NCI-H1694 (cell line): ENCODE measurements at places on chromosomes 1 and 21.

DNA sequence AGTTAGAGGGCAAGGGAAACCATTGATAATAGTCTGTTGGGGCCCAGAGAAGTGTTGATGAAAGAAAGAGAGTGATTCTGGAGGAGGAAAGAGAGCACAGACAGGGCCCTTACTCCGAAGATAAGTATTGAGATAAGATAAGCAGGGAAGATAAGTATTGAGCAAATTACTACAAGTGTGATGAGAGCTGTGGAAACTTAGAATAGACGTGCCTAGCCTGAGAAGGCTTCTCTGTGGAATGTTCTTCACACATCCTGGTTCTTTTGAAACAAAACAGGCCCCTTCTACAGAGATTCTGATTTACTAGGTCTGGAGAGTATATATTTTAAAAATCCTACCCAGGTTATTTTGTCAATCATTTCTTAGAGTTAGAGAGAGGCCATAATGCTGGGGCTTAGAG is 26.4 kb downstream of the FNBP1L start:
- no peak for DNase-seq

- DNase-seq: no peak
Observed at GRCh38 chr1:31467005-31467674, 54.1 kb downstream of the SERINC2 start.

GRCh38 chr1:225654277-225654597 is 1.3 kb upstream of the ENAH start:
- DNase-seq: no peak

DNA sequence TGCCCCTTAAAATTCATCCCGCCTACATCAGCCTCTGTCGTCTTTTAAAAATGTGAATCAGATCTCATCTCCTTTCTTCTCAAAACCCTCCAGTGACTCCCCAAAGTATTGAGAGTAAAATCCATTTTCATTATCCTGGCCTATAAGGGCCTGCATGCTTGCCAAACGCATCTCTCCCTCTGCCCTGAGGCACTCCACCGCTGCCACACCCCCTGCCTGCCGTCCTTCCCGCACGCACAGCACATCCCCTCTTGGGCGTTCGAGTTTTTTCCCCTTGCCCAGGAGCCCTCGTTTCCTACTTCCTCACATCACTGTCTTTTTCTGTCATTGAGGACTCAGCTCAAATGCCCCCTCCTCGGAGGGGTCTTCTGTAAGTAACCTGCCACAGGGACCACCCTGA is 53.3 kb upstream of the MTR start:
- DNase-seq: no peak

- DNase-seq: peak; percentile 63
Observed at GRCh38 chr1:33133478-33134105, 48.3 kb downstream of the TRIM62 start.

- no peak for DNase-seq
Observed at GRCh38 chr1:59052166-59052590, 244.7 kb upstream of the FGGY start.

GRCh38 chr1:158942490-158942889 is 11.1 kb downstream of the PYHIN1 start:
- DNase-seq: no peak

DNA sequence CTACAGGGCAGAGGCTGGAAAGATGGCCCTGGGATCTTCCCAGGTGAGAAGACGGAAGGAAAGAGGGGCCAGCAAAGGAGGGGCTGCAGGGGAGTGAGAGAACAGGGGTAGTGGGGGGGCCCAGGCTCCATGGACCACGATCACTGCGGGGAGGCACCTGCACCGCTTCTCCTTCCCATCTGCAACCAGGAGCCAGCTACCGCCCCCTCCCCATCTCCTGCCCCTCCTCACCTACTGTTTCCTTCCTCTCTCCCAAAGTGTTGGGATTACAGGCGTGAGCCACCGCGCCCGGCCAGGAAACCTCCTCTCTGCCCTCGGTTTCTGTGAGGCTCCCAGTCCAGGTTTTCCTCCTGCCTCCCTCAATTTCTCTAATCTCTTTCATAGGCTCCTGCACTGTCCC is 19.4 kb downstream of the KIAA2013 start:
- DNase-seq: no peak

- DNase-seq: no peak
Observed at GRCh38 chr21:41752231-41752681, 14.6 kb downstream of the RIPK4 start.

- DNase-seq: no peak
Observed at GRCh38 chr1:54429838-54430237, 23.6 kb upstream of the SSBP3 start.

DNA sequence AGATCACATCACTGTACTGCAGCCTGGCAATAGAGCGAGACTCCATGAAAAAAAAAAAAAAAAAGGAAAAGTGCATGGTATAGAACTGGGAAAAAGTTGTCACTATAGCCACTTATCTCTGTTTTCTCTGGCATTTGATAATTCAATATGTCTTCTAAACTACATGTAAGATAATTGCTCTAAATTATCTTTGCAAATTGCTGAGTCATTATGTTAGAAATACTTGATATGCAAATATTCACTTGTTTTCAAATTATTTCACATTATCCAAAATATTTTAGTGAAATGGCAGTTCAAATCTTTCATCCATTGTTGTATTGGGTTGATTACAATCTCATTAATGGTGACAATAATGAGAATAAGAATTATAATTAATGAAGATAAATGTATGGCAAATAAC is 1455.1 kb downstream of the KCNT2 start:
- no peak for DNase-seq

GRCh38 chr1:94772230-94772641 is 47.9 kb upstream of the SLC44A3 start:
- no peak for DNase-seq

DNA sequence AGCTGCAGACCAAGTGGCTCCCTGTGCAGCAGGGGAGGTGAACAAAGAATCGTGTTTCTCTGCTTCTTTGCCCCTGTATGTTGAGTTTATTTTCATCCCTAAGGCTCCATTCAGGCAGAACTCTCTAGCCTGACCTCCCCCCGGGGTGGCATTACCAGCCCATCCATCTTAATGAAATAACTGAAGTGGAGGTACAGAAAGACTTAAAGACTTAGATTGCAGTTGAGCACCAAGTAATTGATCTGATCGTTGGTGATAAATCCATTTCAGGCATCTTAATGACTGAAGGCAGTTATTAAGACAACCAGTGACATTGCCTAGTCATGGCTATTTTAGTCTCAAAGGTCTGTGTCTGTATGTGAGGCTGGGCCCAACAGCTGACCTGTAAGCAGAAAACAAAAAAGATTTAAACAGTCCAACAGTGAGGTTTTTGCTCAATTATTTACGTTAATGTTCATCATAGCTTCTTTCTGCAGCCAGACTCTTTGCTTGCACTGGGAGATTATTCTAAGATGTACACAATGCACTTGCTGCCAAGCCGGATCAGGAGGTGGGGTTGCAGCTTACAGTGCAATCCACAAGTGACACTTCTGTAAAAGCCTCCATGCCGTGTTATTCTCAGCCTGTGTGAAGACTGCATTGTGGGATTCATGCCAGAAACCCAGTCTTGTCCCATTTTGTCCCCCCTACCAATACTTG is 363.0 kb upstream of the DUSP10 start:
- DNase-seq: no peak

DNA sequence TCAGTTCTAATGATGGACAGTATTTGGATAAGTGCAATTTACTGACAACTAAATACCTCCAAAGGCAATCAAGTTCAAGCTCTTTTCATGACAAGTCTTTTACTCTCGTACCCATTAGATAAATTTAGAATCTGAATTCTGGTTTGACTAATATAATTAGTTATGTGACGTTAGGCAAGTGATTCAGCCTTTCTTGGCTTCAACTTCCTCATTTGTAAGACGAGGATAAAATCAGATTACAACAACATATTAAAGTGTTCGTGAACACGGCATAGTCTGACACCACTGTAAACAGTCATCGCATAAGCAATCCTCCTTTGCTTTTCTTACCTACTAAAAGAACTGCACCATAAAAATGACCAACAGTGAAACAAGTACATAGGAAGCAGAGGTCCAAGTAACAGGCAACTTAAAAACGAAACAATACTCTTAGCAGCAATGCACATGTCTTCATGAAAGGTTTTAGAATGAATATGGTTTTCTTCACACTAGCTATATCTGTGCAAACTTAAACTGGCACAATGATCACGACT is 25.7 kb downstream of the COA6 start:
- DNase-seq: no peak

- DNase-seq: no peak
Observed at GRCh38 chr1:215529571-215529970, 37.5 kb upstream of the KCTD3 start.

DNA sequence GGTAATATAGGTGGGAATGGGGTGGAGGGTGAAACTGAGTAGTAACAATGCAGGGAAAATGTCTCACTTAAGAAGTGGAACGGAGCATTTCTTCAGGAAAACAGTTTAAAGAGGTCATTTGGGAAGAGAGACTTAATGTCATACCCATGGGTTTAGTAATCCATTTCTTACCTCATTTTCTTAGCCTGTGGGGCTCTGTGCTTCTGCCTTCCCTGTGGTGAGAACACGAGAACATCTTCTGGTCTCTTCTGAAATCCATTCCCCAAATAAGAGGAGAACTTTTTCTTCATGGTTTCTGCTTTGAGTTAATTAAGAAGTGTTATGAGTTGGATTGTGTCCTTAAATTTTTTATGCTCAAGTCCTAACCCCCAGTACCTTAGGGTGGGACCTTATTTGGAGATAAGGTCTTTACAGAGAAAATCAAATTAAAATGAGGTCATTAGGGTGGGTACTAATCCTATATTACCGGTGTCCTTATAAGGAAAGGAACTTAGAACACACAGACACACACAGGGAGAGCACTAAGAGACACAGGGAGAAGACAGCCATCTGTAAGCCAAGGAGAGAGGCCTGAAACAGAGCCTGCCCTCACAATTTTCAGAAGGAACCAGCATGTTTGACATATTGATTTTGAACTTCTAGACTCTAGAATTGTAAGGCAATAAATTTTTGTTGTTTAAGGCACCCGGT is 5.4 kb downstream of the CCDC190 start:
- no peak for DNase-seq

DNA sequence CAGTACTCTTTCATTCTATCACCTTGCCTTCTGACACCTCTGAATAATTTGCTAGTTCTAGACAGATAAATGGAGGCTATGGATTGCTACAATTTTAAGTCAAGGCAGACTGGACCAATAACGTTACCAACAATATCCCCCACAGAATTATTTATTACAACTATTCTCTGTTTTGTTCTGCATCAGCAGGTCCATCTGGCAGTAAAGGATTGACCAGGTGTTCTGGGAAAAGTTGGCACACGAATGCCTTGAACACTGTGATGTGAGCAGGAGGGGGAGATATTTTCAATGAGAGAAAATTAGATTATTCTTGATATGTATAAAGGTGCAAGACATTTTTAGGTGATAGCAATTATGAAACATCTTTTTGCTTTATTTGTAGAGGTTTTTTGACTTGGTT is 718.8 kb upstream of the TMPRSS15 start:
- DNase-seq: peak; percentile 9

GRCh38 chr1:177984136-177984525 is 14.3 kb upstream of the SEC16B start:
- peak; percentile 96 for DNase-seq

DNA sequence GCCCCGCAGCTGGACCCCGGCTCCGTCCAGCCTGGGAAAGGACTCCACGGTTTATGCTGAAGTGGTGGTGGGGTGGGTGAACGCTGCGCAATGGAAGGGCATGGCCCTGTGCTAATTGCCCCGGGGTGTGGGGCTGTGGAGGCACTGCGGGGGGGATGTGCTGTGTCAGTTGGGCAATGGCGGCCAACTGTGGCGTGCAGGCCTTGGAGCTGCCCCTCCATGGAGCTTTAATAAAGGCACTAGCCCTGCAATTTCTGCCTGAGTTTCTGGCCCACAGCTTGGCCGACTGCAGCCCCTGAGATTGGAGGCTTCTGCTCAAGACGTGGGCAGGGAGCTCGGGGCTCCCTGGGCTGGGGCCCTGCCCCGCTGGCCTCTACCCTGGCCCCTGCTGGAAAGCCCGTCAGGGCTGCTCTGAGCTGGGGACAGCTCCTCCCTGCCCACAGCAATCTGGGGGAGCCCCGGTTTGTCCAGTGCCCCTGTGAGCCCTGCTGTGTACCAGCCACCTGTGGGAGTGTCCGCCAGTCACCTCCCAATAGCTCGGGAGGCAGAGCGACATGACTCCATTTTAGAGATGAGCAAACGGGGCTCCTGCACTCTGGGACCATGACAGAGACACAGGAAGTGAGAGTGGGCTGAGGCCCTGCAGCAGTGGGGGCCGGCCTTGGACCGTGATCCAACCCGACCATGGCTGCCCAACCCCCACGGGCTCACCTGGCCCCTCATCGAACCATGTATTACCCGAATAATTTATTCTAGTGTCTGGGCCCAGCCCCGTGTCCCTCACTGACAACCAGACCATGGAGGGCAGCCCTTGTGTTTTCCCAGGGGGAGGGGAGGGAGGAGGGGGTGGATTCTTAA is 8.7 kb upstream of the TNFRSF14 start:
- DNase-seq: no peak
